Cortex of kidney (tissue), 1 donor: ENCODE measurements at places on chromosomes 2 and 18.

- DNase-seq: no peak
Measured at GRCh38 chr2:134245340-134245984, 8.4 kb upstream of the MGAT5 start.

- no peak for DNase-seq
Measured at GRCh38 chr2:132815516-132815915, 145.5 kb upstream of the LYPD1 start.

- DNase-seq: no peak
Measured at GRCh38 chr18:32019251-32019948, 775 bp downstream of the RNF125 start.

DNA sequence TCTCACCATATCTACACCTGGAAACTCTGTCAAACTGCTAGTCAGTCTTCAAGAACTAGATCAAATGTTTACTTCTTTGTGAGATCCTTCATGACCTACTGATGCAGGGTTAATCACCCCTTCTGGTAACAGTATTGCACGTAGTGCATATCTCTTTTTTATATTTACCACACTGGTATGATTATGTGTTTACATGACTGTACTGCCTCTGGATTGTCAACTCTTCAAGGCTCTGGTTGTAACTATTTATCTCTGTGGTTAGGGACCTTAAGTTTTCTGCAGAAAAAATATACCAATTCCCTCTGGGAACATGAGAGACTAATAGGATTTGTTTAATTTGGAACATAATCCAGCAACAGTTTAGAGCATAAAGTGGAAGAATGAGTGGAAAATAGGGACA, 135.5 kb downstream of the PDE1A start:
- DNase-seq: no peak

GRCh38 chr2:29742656-29743055, 178.7 kb downstream of the ALK start:
- no peak for DNase-seq

GRCh38 chr2:192148241-192148619, 46.5 kb downstream of the TMEFF2 start:
- DNase-seq: no peak

DNA sequence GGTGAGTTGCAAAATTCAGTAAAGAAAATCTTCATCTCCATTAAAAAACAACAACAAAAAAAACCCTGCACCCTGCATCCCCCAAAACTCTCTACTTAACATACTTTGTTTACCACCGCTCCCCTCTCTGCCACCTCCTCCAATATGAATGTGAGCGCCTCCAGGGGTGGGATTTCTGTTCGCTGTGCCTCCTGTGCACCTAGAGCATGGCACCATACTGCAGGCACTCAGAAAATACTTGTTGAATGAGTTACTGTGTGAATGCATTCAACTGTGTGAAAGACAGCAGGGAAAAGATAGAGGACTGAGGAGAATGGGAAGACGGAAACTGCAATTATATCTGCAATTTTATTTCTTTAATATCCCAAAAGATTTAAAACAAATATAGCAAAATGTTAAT, 4.5 kb downstream of the CEBPZ start:
- no peak for DNase-seq

- DNase-seq: no peak
Measured at GRCh38 chr2:40859617-40860016, 407.7 kb upstream of the SLC8A1 start.

- no peak for DNase-seq
Measured at GRCh38 chr2:170354388-170354787, 176.4 kb downstream of the MYO3B start.

DNA sequence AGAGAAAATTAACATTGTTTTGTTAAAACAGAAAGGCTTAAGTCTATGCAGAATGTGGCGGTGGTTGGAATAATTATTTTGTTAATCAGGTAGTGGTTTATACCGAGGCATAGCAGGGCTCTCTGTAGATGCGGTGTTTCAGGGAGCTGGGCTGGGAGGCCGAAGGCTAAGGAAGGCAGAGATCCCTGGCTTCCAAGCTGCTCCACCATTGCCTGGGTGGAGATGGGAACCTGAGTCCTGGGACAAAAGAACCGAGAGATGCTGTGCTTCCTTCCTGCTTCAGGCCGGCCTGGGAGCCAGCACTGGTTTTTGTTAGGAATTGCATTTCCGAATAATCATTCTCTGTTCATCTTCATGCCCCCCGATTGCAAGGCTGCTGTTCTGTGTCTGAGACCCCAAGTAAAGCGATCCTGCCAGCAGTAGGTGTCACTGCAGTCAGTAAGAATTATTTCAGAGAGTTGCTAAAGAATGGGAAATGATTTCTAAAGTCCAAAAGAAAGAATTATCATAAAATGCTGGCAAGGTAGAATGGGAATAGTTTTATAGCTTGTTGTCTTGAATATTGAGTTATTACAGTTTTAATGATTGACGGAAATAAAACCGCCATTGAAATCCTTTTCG, 824.9 kb downstream of the GALR1 start:
- DNase-seq: no peak

- no peak for DNase-seq
Measured at GRCh38 chr2:218389333-218390150, 7.5 kb downstream of the SLC11A1 start.

- DNase-seq: no peak
Measured at GRCh38 chr2:60386436-60386835, 167.0 kb downstream of the BCL11A start.

- DNase-seq: no peak
Measured at GRCh38 chr18:29780816-29781215, 1261.7 kb downstream of the DSC3 start.

DNA sequence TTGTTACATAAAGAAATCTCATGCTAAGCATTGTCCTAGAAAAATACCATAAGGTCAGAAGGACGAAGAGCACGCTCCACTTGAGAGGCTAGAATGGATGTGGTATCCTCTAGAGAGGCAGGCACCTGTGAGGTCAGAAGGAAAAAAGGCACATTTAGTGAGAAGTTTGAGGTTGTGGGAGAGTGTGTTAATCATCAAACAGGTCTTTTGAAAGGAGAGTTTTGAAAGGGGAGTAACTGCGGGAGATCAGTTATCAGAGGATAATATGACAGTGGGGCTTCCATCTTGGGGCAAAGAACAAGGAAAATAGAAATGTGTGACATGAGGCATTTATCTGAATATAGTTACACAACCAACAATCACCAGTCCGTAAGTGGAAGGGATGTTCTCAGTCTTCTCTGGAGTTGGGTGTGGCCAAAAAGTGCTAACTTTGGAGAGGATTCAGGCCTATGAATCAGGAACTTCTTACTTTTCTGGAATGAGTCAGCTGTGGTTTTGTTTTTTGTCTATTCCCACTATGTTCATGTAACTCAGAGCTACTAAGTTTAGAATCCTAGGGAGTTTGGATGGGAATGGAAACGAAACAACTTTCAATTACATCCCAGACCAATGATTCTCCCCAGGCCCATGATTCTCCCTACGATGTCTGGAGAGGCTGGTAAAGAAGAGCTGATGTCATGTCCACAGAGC, 451.4 kb upstream of the ST6GAL2 start:
- no peak for DNase-seq

GRCh38 chr18:22499421-22499820, 81.7 kb upstream of the CTAGE1 start:
- no peak for DNase-seq

- no peak for DNase-seq
Measured at GRCh38 chr2:123245156-123245555, 779.9 kb upstream of the CNTNAP5 start.

DNA sequence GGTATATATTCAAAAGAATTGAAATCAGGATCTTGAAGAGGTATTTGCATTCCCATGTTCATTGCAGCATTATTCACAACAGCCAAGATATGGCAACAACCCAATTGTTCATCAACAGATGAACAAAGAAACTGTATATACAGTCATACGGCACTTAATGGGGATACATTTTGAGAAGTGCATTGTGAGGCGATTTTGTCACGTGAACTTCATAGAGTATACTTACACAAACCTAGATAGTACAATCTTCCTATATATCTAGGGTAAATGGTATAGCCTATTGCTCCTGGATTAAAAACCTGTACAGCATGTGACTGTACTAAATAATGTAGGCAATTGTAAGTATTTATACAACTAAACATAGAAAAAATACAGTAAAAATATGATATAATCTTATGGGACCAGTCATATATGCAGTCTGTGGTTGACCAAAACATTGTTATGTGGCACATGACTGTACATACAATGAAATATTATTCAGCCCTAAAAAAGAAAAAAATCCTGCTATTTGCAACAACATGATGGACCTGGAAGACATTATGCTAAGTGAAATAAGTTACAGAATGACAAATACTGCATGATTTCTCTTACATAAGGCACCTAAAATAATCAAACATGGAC, 9.2 kb upstream of the BBS5 start:
- DNase-seq: no peak
